Spleen (tissue), 13 donors: ENCODE measurements at places on chromosomes 2 and 18.

DNA sequence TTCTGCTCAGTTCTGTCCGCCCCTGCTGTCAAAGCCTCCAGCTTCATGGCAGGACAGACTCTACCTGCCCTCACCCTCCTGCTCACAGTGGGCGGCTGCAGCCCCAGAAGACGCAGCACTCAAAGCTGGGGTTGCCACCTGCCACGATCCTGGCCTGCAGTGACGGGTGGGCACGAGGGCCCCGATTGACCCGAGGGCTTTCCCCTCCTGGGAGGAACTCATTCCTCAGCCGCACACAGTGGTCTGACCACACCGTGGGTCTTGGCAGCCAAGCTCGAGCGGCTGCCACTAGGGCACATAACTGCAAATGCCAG, 47.1 kb downstream of the HS6ST1 start:
- H3K27ac ChIP-seq = no peak overlapping the region
- peaks cover 18% of the 10 kb centered on the region for H3K36me3 ChIP-seq
- H3K4me1 ChIP-seq = peaks cover 48% of the 10 kb centered on the region
- no peak overlapping the region for H3K4me3 ChIP-seq

DNA sequence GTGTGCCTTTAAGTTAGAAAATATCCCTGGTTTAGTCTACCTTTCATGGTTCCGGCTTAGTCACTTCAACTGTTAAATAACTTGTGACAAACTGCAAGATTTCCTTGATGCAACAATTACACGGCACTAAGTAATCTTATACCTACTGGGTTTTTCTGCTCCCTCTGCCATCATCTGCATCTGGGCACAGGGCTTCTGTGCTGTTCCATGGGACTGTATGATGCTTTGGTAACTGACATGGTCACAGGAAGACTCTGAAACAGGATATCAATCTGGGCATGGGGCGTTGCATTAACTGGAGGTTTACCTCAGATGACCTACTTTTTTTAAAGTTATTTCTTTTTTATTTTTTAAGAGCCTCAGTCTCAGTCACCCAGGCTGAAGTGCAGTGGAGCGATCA, 365.4 kb downstream of the SS18 start:
- no peak overlapping the region for H3K4me3 ChIP-seq
- peaks cover 11% of the 10 kb centered on the region for H3K4me1 ChIP-seq
- no peaks in the 10 kb centered on the region for H3K27me3 ChIP-seq
- no peak for DNase-seq
- H3K27ac ChIP-seq = no peak overlapping the region
- no peaks in the 10 kb centered on the region for H3K36me3 ChIP-seq

- H3K27ac ChIP-seq = no peak overlapping the region
- no peaks in the 10 kb centered on the region for H3K27me3 ChIP-seq
- no peak overlapping the region for H3K4me3 ChIP-seq
- H3K36me3 ChIP-seq = no peaks in the 10 kb centered on the region
- H3K4me1 ChIP-seq = no peaks in the 10 kb centered on the region
Observed at GRCh38 chr2:16281451-16282335, 341.3 kb downstream of the MYCN start.

GRCh38 chr2:137173463-137173862, 408.1 kb downstream of the THSD7B start:
- H3K27me3 ChIP-seq = no peaks in the 10 kb centered on the region
- no peaks in the 10 kb centered on the region for H3K36me3 ChIP-seq
- no peak for DNase-seq
- H3K4me3 ChIP-seq = no peak overlapping the region

DNA sequence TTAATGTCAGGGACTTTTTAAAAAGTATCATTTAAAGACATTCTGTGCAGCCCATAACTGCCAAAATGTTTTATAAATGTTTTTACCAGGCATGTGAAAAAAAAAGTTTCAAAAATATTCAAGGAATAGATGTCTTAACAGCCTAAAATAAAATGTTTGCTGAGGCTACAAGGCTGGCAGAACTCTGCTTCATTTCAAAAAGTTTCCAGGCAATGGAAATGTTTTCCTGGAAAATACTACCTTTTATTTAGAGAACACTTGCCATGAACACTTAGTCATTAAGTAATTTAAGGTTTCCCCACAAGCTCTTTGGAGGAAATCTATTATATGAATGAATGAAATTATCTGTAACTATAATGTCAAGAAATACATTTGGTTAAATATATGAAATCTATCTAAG, 68.8 kb downstream of the THADA start:
- H3K36me3 ChIP-seq = no peaks in the 10 kb centered on the region
- no peaks in the 10 kb centered on the region for H3K27me3 ChIP-seq
- H3K4me1 ChIP-seq = peaks cover 7% of the 10 kb centered on the region
- H3K4me3 ChIP-seq = no peak overlapping the region
- no peak for DNase-seq

- H3K36me3 ChIP-seq = no peaks in the 10 kb centered on the region
- peak; percentile 94 for DNase-seq
- peak overlapping the region; percentile 33 for H3K4me3 ChIP-seq
- H3K27me3 ChIP-seq = no peaks in the 10 kb centered on the region
Observed at GRCh38 chr2:127080938-127081755, 25.8 kb downstream of the BIN1 start.

- H3K27ac ChIP-seq = no peak overlapping the region
- no peaks in the 10 kb centered on the region for H3K36me3 ChIP-seq
- no peaks in the 10 kb centered on the region for H3K27me3 ChIP-seq
- H3K4me3 ChIP-seq = no peak overlapping the region
Observed at GRCh38 chr2:80026040-80026729, 278.4 kb downstream of the LRRTM1 start.

DNA sequence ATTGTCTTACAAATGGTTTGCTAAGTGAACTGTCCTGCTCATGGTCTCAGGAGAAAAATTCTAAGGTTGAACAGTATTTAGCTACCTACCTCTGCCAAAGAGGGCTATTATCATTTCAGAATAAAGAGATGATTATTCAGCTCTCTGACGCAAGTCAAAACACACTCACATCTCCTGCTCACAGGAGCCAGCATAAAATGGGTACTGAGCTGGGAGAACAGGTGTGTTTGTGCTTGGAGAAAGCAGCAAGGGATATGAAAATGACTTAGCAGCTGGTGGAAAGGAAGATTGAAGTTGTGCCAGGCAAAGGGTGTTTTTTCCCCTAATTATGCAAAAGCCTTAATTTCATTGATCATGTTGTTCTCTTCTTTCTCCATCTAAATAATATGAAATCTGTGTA, 47.3 kb upstream of the TANK start:
- no peaks in the 10 kb centered on the region for H3K4me1 ChIP-seq
- H3K27me3 ChIP-seq = no peaks in the 10 kb centered on the region
- no peak overlapping the region for H3K4me3 ChIP-seq
- H3K27ac ChIP-seq = no peak overlapping the region

DNA sequence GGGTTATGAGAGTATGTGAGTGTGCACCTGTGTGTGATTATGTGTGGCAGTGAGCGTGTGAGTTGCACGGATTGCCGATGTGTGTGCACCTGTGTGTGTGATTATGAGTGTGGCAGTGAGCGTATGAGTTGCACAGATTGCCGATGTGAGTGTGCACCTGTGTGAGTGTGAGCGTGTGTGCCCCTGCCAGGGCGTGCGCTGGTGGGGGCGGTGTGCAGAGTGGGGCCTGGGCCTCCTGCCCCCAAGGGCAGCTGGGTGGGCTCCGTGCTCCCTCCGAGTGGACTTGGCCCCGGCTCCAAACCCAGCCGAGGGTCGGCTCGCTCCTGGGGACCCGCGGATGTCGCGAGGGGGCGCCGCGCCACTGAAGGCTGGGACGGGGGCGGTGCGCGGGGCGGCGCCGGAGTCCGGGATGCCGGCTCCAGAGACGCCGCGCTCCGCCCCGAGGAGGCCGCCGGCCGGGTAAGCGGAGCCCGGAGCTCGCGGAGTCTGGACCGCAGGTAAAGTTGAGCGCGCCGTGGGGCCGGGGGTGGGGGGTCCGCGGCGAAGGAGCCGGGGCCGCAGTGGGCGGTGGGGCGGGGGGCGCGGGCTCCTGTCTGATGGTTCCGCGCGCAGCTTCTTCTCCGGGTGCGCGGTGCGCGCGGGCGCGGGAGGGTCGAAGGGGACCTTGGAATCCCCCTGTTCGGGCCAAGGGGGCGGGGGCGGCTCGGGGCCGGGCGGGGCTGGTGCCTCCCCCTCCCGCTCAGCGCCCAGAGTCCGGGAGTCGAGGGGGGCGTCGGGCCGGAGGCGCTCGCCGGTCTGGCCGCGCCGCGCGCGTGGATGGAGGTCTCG, at the start of gene KCNG2:
KCNG2 (plus strand) TSS at position 421 of the 828 bp plus-strand sequence. CDS start 65,730 bp downstream, outside the sequence.
- peaks cover 45% of the 10 kb centered on the region for H3K27me3 ChIP-seq
- DNase-seq = peak; percentile 87
- peak within 1 kb of the TSS; percentile 43 for H3K4me3 ChIP-seq
- H3K27ac ChIP-seq = no peak within 1 kb of the TSS

GRCh38 chr2:101064505-101064867, 62.4 kb downstream of the RPL31 start:
- no peak for DNase-seq
- no peaks in the 10 kb centered on the region for H3K4me1 ChIP-seq
- no peak overlapping the region for H3K4me3 ChIP-seq
- peaks cover 13% of the 10 kb centered on the region for H3K36me3 ChIP-seq
- H3K27ac ChIP-seq = no peak overlapping the region

DNA sequence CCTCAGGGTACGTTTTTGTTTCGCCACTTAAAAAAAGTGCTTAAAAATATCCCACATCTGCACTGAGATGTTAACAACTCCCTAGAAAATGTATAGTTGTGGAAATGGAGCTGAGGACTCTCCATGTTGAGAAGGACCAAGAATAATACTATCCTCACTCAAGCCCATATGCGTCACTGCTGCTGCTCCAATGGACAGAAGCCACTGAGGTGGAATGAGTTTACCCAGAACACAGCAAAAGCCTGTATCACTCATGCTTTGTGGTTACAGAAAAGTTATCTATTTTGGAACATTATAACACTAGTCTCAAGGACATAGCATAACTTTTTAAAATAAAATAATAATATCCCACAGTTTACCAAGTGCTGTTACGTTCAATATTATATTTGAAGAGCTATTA, 31.9 kb downstream of the DSC3 start:
- H3K27me3 ChIP-seq = no peaks in the 10 kb centered on the region
- no peak for DNase-seq
- no peaks in the 10 kb centered on the region for H3K4me1 ChIP-seq
- no peaks in the 10 kb centered on the region for H3K36me3 ChIP-seq

- peaks cover 6% of the 10 kb centered on the region for H3K4me1 ChIP-seq
- no peaks in the 10 kb centered on the region for H3K36me3 ChIP-seq
- no peaks in the 10 kb centered on the region for H3K27me3 ChIP-seq
- no peak overlapping the region for H3K4me3 ChIP-seq
Observed at GRCh38 chr2:47779426-47779790, 3.5 kb upstream of the MSH6 start.

- DNase-seq = no peak
- peaks cover 2% of the 10 kb centered on the region for H3K4me1 ChIP-seq
- H3K4me3 ChIP-seq = no peak overlapping the region
- H3K36me3 ChIP-seq = no peaks in the 10 kb centered on the region
Observed at GRCh38 chr18:61551586-61551985, 218.4 kb downstream of the CDH20 start.

GRCh38 chr2:51789918-51790317, 758.0 kb upstream of the NRXN1 start:
- no peak overlapping the region for H3K4me3 ChIP-seq
- no peaks in the 10 kb centered on the region for H3K4me1 ChIP-seq
- no peak for DNase-seq
- no peaks in the 10 kb centered on the region for H3K36me3 ChIP-seq
- no peak overlapping the region for H3K27ac ChIP-seq
- H3K27me3 ChIP-seq = no peaks in the 10 kb centered on the region

DNA sequence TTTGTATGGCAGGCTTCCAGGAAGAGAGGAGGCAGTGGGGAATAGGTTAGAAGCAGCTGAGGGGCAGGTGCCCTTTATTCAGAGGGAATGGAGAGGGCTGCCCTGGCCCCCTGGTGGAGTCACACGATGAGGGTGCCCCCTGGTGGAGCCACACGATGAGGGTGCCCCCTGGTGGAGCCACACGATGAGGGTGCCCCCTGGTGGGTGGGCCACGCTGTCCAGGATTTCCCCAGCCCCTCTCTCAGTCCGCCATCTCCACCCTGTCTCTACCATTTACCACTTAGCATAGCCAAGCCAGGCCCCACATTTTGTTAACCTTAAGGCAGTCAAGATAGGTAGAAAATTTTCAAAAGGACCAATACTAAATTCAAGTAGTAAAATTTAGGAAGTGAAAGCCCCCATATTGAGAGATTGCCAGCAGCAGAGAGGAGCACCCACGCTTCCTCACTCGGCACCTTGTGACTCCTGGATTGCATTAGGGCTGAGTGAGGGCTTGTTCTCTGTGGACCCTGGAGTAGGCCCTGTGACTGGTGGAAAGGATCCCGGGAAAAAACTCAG, 10.4 kb upstream of the FAM228A start:
- peaks cover 15% of the 10 kb centered on the region for H3K36me3 ChIP-seq
- no peaks in the 10 kb centered on the region for H3K27me3 ChIP-seq
- H3K27ac ChIP-seq = no peak overlapping the region

- H3K27me3 ChIP-seq = no peaks in the 10 kb centered on the region
- no peak overlapping the region for H3K4me3 ChIP-seq
- H3K36me3 ChIP-seq = no peaks in the 10 kb centered on the region
- DNase-seq = no peak
- H3K4me1 ChIP-seq = no peaks in the 10 kb centered on the region
- no peak overlapping the region for H3K27ac ChIP-seq
Observed at GRCh38 chr2:165109915-165110314, 93.9 kb downstream of the SCN3A start.

GRCh38 chr18:36365836-36366775, 68.6 kb downstream of the FHOD3 start:
- no peak for DNase-seq
- H3K36me3 ChIP-seq = no peaks in the 10 kb centered on the region
- no peak overlapping the region for H3K27ac ChIP-seq
- H3K4me1 ChIP-seq = no peaks in the 10 kb centered on the region
- no peak overlapping the region for H3K4me3 ChIP-seq
